ENCODE measurements at places on chromosomes 5 and 9.

- DNase-seq = no peak
Observed at GRCh38 chr9:76812591-76812990, 48.4 kb downstream of the PCA3 start.

GRCh38 chr5:14413331-14413750 lies 168.3 kb upstream of the OTULINL start:
- DNase-seq = no peak

GRCh38 chr5:130350131-130350530 lies 445.9 kb downstream of the CHSY3 start:
- no peak for DNase-seq

- DNase-seq = no peak
Observed at GRCh38 chr9:106828070-106828469, 34.9 kb upstream of the ZNF462 start.

DNA sequence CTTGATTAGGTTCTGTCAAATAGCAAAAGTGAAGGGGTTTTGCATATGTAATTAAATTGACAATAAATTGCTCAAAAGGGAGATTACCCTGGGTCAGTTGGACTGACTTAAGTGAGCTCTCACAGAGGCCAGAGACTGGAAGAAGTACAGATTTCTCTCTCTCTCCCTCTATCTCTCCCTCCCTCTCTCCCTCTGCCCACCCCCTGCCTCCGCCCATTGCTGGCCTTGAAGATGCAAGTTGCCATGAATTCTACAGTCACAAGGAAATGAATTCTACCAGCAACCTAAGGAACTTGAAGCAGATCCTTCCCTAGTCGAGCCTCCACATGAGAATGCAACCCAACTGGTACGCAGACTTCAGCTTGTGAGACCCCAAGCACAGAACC lies 119.2 kb downstream of the LPAR1 start:
- no peak for DNase-seq

DNA sequence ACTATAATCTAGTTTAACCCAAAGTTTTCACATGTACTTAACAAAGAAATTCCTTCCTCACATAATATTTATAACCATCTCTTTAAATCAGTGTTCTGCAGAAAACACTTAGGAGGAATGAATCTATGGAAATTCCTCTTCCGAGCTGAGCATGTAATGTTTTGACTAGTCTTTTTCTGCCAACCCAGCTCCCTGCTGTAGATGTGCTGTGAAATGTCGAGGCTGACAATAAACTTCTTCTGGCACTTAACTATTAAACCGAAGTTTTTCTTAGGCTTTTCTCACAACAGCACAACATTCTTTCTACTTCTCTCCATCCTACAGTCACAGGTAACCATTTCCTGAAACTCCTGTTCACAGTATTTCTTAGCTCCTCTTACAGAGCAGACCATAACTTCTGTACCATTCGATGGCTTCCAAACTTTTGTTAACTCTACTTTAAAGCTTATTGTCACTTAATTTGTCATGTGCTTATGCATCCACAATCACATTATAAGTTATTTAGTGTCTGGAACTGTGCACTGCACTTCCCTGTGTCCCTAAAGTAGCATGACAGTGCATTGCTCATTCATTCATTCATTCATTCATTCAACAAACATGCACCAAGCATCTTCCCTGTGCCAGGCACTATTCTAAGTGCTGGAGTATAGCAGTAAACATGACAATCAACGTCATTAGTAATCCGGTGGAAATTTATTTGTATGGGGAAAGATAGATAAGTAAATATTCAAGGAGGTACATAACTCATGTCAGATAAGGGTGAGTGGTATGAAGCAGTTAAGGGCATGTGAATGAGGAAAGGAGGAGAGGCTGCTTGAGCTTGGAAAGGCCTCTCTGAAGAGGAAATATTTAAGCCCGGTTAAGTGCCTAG lies 54.6 kb downstream of the TSSK1B start:
- no peak for DNase-seq

DNA sequence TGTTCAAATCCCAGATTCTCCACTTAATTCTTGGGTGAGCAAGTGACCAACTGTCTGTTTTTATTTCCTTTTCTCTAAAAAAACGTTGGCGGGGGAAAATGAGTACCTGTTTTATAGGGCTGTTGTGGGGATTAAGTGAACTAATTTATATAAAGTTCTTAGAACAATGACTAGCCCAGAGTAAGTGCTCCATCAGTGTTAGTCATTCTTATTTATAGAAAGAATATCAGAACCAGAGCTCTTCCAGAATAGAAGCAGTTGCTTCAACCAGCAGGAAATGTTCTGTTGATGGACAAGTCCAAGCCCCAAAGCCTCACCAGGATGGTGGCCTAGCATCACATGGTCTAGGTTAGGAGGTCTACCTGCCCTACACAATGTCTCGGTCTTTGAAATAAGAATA lies 379.2 kb downstream of the ACTL7B start:
- DNase-seq = no peak
